ENCODE measurements at places on chromosomes 1 and 21.
A peak's percentile ranks its signal among the peaks of the same experiment; 100 is the strongest.

DNA sequence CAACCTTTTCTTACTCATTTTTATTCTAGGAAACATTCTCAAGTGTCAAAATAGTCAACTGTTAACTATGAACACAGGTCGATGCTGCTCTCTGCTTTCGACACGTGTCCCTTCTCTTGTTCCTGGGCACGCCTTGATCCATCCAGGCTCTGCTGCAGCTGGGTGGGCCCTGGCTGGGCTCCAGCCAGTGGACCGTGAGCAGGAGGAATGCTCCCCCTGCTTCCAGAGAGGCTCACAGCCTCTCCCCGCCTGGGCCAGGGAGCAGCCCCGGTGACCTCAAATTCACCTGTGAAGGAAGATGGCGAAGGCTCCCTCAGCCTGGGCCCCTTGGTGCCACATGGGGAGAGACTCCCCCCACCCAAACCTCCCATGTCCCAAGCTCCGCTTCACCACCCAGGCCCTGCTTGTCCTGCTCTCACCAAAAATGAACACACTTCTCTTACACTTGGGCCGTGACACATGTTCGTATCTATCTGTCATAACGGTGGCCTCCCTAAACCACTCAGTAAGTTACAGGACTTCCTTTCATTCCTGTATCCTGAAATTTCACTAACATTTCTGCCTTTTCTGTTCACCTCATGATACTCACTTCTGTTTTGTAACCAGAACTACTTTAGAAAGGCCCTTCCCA, 24.6 kb upstream of the ADARB1 start:
- peak; percentile 45 for DNase-seq

DNA sequence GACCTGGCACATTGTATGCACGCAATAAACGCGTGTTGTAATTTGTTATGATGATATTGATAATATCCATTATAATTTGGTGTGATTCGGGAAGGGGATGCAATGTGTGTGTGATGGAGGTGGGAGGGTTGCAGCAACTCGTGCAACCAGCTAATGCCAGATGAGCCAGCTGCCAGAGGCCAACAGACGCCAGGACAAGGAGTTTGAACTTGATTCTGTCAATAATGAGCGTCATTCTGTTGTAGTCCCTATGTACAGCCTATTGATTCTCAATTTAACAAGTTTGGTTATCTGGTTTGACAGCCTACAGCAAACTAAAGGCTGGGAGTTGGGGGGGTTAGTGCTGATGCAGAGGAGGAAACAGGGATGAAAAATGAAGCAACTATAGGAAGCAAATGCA, 35.5 kb downstream of the TIAM1 start:
- no peak for DNase-seq

DNA sequence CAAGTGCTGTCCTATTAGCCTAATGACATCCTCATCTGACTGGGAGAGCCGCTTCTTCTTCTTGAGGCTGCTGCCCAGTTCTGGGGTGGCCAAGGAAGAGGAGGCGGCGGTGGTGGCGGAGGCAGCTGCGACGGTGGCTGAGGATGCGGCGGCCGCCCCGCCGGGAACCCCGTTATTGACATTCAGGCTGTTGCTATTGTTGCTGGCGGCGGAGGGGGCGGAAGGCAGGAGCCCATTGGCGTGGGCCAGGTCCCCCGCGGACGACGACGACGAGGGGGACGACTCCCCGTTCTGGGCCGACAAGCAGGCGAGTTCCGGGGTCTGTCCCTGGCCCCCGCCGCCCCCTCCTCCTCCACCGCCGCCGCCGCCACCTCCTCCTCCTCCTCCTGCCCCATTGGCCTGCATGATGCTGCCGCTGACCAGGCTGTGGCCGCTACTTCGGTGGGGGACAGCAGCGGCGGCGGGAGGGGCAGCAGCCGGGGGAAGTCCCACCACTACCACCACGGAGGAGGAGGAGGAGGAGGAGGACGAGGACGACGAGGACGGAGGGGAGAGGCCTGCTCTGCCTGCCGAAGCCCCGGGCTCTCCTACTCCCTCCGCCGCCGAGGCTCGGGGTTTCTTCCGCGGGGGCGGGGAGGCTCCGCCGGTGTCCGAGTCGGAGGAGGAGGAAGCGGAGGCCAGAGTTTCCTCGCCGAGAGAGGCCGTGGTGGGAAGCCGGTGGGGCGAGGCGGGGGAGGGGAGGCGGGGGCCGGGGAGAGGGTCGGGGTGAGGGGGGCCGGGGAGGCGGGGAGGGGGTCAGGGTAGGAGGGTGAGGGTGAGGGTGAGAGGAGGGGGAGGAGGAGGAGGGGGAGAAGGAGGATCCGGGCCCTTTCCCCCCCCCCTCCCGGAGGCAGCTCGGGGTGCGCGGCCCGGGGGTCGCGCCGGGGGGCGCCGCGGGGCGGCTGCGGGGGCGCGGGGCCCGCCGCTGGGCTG, 610 bp downstream of the WDR26 start:
- no peak for DNase-seq

- no peak for DNase-seq
Measured at GRCh38 chr21:44499631-44500030, 40.4 kb downstream of the KRTAP10-1 start.

DNA sequence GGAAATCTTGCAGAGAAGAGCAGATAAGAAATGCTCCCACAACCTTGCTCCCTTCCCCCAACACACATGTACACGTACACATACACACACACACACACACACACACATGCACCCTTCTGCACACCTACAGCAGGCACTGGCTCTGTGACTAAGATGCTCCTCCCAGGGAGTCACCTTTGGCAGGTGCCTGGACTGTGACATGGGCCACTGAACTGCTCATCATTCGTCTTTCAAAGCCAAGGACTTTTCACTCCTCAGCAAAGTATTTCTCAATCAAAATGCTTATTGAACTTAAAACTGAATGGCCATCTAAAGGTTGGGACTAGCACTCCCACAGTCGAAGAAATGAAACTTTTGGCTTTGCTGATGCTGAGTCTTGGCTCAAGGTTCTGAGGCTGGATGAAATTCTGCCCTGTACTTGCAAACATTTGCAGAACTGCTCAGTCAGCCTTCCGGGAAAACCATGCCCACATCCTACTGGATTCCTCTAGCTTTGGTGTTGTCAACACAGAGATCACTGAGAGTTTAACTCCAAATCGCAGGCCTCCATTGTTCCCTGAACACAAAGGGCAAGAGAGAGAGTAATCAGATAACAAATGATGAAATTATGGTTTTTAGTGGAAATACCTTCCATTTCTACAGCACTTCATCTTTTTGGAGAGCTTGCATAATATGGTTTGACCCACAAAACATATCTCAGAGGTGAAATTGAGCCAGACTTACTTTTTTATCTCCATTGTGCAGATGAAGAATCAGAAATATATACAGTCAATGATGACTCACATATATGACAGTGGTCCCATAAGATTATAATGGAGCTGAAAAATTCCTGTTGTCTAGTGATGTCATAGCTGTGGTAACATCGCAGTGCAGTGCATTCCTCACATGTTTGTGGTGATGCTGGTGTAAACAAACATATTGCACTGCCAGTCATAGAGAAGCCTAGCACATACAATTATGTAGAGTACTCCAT, 72.4 kb upstream of the BCAR3 start:
- no peak for DNase-seq

GRCh38 chr1:161864577-161864976, 98.5 kb downstream of the ATF6 start:
- no peak for DNase-seq

GRCh38 chr1:6396998-6397397, 3.4 kb upstream of the ACOT7 start:
- no peak for DNase-seq

GRCh38 chr1:47990286-47990685, 6.9 kb downstream of the TRABD2B start:
- DNase-seq = no peak

GRCh38 chr1:89525169-89525855, 683 bp downstream of the LRRC8B start:
- no peak for DNase-seq

DNA sequence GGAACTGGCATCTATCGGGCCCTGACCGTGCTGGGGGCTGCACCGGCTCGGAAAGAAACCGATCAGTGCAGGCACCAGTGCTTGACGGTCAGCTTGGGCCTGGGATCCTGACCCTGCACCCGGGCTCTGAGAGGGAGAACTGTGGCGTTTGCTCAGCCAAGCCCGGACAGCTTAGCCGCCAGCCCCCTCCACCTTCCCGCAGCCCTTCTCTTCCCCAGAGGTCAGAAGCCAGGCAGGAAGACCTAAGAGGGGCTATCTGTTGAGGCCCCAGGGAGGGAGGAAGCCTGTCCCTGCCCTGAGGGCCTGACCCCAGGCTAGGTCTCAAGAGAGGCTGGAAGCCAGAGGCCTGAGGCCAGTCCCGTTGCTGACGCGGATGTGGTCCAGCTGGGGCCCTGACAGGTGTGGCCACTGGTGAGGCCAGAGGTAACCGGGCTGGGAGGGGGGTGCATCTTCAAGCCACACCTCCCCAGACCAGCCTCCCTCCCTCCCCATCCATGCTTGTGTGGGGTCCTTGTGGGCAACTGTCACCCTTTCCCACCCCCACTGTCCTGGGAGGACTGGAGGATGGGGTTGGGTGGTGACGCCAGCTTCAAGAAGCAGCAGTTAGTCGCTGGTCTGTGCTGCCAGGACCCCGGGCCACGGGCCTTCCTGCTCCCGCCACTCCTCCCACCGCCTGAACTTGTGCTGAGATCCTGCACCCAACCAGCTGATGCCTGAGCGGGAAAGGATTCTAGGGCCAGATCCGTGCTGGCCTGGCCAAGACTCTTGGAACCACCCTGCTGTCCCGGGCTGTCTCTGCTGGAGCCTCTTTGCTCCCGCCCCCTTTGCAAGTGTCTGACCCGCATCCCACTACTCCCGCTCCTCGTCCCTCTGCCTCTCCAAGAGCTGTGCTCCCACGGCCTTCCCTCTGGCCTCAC, 2.6 kb upstream of the DVL1 start:
- no peak for DNase-seq

GRCh38 chr1:6302568-6302967, 41.7 kb upstream of the GPR153 start:
- DNase-seq = no peak

GRCh38 chr1:154878371-154879037, 8.4 kb upstream of the KCNN3 start:
- peak; percentile 51 for DNase-seq

GRCh38 chr1:88731475-88732269, 47.6 kb downstream of the PKN2 start:
- no peak for DNase-seq

GRCh38 chr1:3231826-3232225, 162.8 kb downstream of the PRDM16 start:
- DNase-seq = no peak

DNA sequence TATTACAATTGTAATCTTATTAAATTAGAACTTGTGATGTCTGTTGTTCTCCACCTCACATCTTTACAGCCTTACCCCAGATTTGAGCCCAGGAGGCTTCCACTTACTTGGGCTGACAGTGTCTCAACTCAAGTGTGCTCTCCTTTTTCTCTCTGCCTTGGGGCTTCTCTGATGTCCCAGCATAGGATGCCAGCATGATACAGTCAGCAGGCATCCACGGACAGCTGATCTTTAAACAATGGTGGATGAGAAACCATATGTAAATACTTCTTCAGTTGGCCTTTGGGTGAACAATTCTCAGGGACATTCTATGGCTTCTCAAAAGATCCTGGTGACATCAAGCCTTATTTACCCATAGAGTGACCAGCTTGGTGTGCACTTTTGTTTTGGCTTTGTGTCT, 107.6 kb upstream of the GORAB start:
- no peak for DNase-seq

DNA sequence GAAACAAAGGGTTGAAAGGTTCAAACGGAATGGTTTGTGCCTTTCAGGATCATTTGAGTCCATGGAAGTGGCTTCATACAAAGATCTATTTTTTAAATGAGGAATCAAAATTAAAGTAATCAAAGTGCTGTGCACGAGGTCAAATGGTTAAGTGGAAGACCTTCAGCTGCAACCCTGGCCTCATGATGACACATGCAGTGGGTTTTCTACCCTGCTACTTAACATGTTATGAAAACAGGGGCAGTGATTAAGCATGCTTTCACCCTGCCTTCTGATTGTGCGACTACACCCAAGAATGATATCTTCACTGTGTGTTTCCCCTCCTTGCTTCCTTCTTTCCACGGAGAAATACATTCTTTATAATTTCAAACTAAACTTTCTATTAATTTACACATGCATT, 604.2 kb downstream of the LRRIQ3 start:
- DNase-seq = no peak

GRCh38 chr1:29052100-29052499, 71.6 kb downstream of the TMEM200B start:
- no peak for DNase-seq

DNA sequence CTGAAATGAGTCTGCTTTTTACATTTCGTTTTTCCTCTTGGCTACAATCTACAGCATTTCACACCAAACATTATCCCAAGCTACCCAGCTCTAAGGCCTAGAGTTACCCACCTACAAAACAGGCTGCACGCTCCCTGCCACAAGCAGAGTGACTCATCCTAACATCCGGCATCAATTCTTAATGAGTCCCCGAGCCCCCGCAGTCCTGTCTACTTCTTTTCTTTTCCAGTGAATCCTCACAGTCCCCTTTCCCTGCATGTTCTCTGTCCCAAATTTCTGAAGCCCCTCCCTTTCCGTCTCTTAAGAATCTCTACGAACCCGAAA, 650 bp downstream of the PCNX2 start:
- no peak for DNase-seq

DNA sequence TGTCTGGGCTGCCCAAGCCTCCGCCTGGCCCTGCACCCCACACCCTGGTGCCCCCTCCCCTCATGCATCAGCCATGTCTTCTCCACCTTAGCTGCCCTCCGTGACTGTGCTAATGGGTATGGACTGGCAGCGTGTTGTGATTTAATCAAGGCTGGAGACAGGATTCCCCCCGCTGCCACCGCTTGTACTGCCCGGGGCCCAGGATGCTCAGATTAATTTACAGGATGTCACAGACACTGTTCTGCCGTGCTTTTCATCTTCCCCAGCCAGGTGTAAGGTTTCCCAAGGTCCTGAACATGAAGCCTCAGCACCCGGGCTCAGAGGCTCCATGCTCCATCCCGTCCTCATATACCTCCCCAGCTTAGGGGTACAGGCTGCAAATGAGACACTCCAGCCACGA, 66.3 kb downstream of the TAS1R2 start:
- no peak for DNase-seq

DNA sequence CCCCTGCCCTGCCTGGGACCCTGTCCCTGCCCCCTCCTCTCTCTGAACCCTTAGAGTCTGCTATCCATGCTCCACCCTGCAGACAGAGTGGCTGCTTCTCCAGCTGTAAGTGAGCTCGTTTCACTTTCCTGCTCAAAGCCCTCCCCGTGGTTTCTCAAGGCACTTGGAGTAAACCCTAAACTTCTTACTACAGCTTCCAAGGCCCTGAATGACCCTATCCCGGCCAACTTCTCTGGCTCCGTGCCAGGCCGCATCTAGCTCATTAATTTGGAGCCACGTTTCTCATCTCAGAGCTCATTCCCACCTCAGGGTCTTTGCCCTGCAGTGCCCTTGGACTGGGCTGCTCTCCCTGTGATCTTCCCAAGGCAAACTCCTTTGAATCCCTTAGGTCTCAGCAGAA, 235.1 kb upstream of the RUNX1 start:
- no peak for DNase-seq

DNA sequence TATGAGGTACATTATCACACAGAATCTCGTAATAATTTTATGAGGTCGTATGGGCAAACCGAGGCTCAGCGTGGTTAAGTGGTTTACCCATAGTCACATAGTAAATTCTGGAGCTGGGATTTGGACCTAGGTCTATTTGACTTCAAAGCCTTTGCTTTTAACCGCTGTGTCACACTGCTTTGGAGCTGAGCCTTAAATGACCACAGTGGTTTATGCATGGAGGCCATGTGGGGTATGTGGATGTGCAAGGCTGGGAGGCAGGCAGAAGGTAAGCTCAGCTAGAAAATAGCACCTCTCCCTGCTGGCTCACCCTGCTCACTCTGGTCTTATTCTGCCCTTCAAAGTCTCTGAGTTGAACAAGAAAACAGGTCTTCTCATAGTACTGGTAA, 269.5 kb downstream of the TRABD2B start:
- DNase-seq = no peak

Measured in H1 (cell line).